ENCODE measurements at places on chromosomes 7 and 10.

GRCh38 chr10:118002581-118002980, 44.2 kb downstream of the RAB11FIP2 start:
- peaks cover 37% of the 10 kb centered on the region for H3K36me3 ChIP-seq
- H3K4me1 ChIP-seq, result peaks cover 5% of the 10 kb centered on the region
- peak; percentile 12 for DNase-seq
- no peaks in the 10 kb centered on the region for H3K27me3 ChIP-seq

GRCh38 chr7:153320681-153321080, 561.1 kb downstream of the ACTR3B start:
- no peaks in the 10 kb centered on the region for H3K4me1 ChIP-seq
- H3K36me3 ChIP-seq, result no peaks in the 10 kb centered on the region
- no peak overlapping the region for H3K27ac ChIP-seq
- no peak overlapping the region for H3K4me3 ChIP-seq
- DNase-seq, result no peak

DNA sequence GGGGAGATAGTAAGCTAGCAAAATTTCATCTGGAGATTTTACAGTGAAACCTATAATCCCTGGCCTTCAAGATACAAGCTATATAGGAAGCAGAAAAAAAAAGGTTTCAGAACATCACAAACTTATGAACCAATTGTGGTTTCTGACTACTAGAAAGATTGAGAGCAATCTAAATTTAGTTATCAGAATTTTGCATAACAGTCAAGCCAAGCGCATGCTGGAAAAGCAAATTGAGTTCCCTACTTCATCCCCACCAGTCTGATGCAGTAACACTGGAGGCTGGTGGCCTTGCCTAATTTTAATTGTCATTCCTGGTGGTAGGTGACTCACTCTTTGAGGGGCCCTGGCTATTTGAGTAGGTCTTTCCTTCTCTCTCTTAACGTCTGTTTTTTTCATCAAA, 46.3 kb upstream of the ELMO1 start:
- H3K4me3 ChIP-seq, result no peak overlapping the region
- H3K27me3 ChIP-seq, result no peaks in the 10 kb centered on the region
- no peaks in the 10 kb centered on the region for H3K36me3 ChIP-seq
- H3K27ac ChIP-seq, result no peak overlapping the region
- DNase-seq, result no peak
- H3K4me1 ChIP-seq, result peaks cover 6% of the 10 kb centered on the region

DNA sequence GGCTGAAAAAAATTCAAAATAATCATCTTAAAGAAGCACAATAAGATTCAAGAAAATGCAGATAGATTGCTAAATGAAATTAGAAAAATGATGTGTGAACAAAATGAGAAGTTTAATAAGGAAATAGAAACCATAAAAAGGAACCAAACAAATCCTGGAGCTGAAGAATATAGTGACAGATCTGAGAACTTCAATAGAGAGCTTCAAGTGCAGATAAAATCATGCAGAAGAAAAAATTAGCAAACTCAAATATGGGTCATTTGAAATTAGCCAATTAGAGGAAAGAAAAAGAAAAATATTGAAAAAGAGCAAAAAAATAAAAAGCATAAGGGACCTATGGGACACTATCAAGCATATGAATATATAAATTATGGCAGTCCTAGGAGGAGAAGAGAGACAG, 720.1 kb downstream of the PARD3 start:
- DNase-seq, result no peak
- no peak overlapping the region for H3K4me3 ChIP-seq
- H3K4me1 ChIP-seq, result no peaks in the 10 kb centered on the region
- no peaks in the 10 kb centered on the region for H3K36me3 ChIP-seq
- no peak overlapping the region for H3K27ac ChIP-seq
- H3K27me3 ChIP-seq, result no peaks in the 10 kb centered on the region

- no peak for DNase-seq
- H3K27me3 ChIP-seq, result no peaks in the 10 kb centered on the region
- H3K4me3 ChIP-seq, result no peak overlapping the region
- H3K36me3 ChIP-seq, result peaks cover 3% of the 10 kb centered on the region
- H3K4me1 ChIP-seq, result peaks cover 4% of the 10 kb centered on the region
- H3K27ac ChIP-seq, result no peak overlapping the region
Observed at GRCh38 chr7:149722356-149722957, 50.9 kb downstream of the ZNF467 start.
